Fibroblast of the aortic adventitia (primary cell): ENCODE measurements at places on chromosomes 6 and 20. TPM values are rescaled to one million over a fixed set of nuclear protein-coding genes. Genes with fewer than 3 reads are reported as not detected.

Gene CLPSL2
- not detected in 2 replicates for total RNA-seq

Gene MEP1A
- total RNA-seq, result not detected in 2 replicates

Gene HLA-DQA1
- total RNA-seq, result not detected in 2 replicates

Gene GPLD1
- 0.27 and 0.41 TPM in 2 replicates for total RNA-seq

Gene ID1
- total RNA-seq, result 62.3 and 98.9 TPM in 2 replicates

Gene ADGRB3
- 0.33 and 1.4 TPM in 2 replicates for total RNA-seq

Gene DPPA5
- total RNA-seq, result not detected in 2 replicates

Gene C20orf141
- not detected in 2 replicates for total RNA-seq

Gene MYO6
- 10.5 and 16.4 TPM in 2 replicates for total RNA-seq
